ENCODE measurements at places on chromosomes 7 and 10.

- DNase-seq: no peak
Measured at GRCh38 chr7:78164459-78164858, 365.9 kb downstream of the PHTF2 start.

DNA sequence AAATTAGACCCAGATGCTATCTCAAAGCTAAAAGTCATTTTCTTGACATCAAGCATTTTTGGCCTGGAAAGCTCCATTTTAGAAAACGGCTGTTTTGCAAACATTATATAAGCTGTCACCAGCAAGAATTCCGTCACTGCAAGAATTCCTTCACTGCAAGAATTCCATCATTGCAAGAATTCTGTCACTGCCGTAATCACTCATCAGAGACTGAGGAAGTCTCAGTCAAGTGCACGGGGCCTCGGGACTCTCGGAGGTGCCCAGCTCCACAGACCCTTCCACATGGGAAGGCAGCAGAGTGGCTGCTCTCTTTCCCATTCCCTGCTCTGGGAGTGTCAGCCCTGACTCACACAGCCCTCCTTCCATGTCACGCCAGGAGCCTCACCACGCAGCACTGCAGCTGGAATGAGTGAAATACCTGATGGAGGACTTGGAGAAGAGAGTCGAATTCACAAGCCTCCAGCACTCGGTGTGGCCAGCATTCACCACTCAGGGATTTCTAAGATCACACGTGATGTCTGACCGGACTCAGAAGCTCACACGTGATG lies 168.3 kb downstream of the PTPRN2 start:
- no peak for DNase-seq

GRCh38 chr7:52726986-52727385 lies 308.4 kb upstream of the POM121L12 start:
- no peak for DNase-seq

DNA sequence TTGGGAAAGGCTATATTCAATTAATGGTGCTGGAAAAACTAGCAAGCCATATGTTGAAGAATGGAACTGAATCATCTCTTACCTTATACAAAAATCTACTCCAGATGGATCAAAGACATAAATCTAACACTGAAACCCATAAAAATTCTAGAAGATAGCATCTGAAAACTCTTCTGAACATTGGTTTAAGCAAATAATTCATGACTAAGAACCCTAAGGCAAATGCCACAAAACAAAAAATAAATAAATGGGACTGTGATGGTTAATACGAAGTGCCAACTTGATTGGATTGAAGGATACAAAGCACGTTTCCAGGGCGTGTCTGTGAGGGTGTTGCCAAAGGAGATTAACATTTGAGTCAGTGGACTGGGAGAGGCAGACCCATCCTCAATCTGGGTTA lies 1130.0 kb downstream of the DNAJB9 start:
- no peak for DNase-seq

- no peak for DNase-seq
Measured at GRCh38 chr7:149292462-149292823, 30.4 kb downstream of the ZNF783 start.
